ENCODE measurements at places on chromosomes 5 and 9.

DNA sequence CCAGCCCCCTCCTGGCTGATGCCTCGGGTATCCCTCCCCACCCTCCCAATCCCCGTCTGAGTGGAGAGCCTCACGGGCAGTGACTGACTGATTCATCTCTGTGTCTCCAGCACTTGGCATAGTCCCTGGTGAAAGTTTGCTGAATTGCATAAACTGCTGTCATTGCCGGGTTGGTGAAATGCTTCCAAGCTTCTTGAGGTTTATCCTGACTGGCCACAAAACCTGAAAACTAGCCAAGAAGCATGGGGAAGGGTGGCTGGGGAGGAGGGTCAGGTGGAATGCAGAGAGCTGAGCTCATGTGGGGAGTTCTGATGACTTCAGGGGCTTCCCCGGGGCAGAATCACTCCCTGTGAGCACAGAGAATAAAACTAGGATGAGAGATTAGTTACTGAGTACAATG is 56.9 kb upstream of the GGTA1 start:
- DNase-seq = no peak

DNA sequence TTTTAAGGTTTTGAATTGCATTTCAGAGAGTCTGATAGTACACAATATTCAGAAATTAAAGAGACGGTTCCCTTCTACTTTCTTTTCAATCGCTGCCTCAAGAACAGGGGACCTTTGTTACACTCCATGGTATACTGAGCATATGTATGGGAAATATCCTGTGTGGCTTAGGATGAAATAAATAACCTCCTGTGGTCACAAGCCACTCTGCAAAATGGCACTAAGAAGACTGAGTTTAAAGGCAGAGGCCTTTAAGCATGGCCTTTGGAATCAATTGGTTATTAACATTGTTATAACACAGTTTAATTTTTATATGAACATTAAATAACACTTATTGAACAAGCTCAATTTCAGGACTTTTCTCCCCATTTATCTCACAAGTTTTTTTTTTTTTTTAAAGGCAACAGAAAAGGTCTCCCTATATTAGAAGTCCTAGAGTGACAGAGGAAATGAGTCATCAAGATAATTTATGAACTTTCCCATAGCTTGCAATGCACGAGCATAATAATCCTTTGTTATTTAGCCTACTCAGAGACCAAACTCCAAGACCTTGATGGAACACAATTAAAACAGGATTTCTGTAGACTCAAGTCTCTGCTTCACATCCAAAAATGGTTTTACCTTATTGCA is 341.9 kb downstream of the TMEM167A start:
- DNase-seq = no peak

DNA sequence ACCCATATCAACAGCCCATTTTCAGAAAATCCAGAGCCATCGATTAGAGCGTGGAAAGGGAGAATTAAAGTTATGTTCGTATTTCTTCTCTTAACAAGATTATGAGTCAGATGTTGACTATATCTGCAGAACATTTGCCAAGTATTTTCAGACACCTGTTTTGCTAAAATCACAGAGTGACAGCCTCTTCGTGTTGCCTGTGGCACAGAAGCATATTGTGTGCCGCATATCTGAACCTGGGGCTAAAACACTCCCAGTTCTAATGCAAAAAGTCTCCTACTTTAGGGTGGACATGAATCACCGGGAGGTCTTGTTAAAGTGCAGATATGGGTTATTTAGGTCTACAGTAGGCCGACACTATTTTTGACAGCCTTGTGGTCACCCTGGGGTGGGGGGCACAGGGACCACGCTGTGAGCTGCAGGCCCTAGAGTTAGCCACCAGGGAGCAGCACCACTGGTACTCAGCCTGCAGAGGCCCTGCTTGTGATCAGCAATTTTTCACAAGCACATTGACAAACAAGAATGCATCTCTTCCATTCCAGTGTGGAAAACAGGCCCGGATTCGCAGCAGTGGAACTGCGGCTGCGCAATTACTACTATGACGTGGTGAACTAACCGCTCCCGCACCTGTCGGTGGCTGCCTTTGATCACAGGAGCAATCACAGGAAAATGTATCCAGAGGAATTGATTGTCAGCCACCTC is 93.5 kb downstream of the SYK start:
- DNase-seq = no peak

GRCh38 chr5:50744776-50745175 is 78.3 kb downstream of the PARP8 start:
- DNase-seq = no peak

- no peak for DNase-seq
Measured at GRCh38 chr5:35133186-35133585, 85.4 kb upstream of the AGXT2 start.

- DNase-seq = no peak
Measured at GRCh38 chr9:118170032-118170955, 466.1 kb downstream of the TLR4 start.

DNA sequence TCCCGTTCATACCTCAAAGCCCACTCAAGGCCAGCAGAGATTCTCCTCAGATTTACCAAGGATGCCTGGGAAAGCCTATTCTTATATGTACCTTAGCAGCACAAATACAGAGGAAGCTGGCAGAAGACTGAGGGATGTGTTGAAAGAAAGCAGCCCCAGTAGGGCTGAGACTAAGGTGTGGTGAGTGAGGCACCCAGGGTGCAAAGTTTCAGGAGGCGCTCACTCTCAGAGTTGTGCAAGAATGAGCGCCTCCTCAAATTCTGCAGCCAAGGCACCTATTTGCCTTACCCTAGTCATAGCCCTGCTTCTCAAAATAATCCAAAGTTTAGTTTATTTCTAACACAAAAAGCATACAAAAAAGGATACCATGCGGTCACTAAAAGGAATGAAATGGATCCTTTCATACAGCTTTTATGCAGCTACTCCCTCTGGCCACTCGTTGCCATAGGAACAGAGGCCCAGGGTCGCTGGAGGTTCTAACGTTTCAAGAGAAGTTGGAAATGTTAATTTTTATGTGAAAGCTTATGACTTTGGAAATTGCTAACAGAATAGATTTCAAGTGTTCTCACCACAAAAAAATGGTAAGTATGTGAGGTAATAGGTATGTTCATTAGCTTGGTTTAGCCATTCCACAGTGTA is 79.7 kb upstream of the SMIM23 start:
- no peak for DNase-seq

DNA sequence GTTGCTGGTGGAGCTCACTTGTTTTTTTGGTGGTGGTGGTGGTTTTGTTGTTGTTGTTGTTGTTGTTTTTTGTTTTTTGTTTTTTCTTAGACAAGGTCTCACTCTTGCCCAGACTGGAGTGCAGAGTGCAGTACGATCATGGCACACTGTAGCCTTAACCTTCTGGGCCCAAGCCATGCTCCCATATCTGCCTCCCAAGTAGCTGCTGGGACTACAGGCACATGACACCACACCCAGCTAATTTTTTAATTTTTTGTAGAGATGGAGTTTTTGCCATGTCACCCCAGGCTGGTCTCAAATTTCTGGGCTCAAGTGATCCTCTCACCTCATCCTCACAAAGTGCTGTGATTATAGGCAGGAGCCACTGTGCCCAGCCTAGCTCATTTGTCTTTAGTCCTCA is 53.5 kb downstream of the NUP214 start:
- no peak for DNase-seq

- no peak for DNase-seq
Measured at GRCh38 chr5:86115164-86115563, 502.6 kb upstream of the COX7C start.
